Fibroblast of the aortic adventitia (primary cell): ENCODE measurements at places on chromosomes 1 and 21.

DNA sequence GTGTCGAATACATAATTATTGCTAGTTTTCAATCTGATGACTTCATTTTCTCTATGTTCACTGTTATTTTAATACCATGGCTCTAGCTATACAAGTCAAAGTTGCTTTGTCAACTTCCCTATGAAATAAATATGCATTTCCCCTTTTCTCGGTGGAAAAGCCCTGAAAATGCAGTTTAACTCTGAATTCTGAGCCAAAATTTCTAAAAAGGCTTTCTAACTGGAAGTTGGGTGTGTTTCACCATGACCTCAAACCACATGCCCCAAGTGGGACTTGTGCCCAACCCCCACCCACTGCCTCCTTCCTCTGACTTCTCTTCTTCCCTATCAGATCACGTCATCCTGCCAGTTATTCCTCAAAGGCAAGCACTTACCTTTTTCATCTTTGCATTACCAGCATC lies 8.9 kb downstream of the MKNK1 start:
- DNase-seq: peak; percentile 51

- no peak for DNase-seq
Measured at GRCh38 chr1:7632176-7632575, 138.9 kb upstream of the VAMP3 start.

GRCh38 chr1:172450524-172450885 lies 6.6 kb upstream of the PIGC start:
- DNase-seq: no peak

DNA sequence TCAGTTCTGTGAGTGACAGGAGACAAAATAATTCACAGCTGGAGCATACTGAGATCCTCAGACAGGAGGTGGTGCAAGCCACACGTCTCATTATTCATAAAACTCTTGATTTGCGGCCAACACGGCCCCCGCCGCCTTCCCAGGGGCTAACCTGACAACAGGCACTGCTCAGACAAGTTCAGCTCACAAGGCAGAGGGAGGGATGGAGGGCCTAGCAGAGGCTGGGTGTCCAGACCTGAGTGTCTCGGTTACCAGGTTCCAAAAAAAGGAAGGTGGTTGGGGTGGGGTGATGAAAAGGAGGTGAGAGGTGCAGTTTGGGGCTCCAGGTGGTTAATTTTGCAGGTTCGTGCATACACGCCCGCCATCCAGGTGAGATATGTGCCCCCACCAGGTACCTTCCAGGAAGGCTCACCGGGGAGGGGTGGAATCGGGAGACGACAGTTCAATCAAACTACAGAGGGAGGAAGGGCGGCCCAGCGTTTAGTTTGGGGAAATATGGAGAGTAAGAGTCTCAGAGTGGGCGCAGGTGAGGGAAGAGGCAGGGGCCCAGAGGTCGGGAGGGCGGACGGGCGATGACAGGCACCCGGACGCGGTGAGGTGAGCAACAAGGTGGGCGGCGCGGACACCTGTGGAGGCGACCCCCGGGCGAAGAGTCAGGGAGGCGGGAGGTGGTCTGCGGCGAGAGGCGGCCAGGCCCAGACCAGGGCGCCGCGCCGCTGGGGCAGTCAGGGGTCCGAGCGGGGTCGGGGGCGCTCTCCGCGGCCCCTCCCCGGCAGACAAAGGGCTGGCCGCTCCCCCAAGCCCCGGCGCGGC lies 629 bp downstream of the CTNNBIP1 start:
- no peak for DNase-seq

DNA sequence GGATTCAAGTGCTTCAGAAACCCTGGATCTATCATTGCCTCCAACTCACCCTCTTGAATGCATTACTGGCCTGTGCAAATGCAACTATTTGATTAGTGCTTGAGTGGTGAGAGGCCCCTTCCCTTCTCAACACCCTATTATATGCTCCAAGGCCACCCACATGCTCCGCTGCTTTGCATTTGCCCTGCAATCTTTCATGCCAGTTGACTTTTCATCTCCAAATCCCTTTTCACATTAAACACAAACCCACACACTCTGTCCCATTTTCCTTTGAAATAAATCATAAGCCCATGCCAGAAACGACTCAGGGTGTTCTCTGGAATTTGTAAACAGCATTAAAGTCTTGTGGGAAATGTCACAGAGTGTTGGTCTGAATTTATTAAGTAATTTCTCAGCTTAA lies 78.9 kb upstream of the CTTNBP2NL start:
- DNase-seq: no peak

DNA sequence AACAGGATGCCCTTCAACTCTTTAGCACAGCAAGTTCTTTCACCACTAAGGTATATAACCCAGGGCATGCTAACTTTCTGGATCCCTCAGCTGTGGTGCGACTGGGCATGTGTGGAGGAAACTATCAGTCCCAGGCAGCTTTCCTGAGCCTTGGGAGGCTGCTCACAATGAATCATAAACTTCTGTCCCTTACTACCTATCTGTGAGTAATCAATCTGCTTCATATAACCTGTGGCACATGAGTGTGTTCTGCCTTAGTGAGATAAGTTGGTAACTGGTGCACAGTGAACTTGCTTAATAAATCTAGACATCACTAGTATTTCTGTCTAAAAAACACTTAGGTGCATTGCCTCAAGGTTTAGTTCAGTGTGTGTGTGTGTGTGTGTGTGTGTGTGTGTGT lies 158.0 kb downstream of the GPATCH2 start:
- no peak for DNase-seq

DNA sequence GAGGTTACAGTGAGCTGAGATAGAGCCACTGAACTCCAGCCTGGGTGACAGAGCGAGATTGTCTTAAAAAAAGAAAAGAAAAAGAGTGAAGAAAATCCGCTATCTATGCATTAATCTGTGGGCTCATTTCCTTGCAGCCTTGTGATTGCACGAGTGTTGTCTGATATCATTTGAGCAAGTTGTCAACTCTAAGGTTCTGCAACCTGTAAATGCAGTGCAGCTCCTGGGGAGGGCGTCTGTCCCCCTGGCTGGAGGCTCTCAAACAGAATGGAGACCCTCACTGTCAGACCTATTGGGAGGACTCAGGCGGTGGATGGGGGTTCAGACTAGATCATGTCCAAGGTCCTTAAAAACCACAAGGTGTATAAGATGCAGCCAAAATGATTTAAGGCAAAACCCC lies 6.2 kb downstream of the CORT start:
- DNase-seq: no peak

GRCh38 chr1:247656221-247656875 lies 23.2 kb downstream of the OR13G1 start:
- no peak for DNase-seq
